Substantia nigra (tissue), 51 donors: ENCODE measurements at places on chromosomes 5 and 9.

DNA sequence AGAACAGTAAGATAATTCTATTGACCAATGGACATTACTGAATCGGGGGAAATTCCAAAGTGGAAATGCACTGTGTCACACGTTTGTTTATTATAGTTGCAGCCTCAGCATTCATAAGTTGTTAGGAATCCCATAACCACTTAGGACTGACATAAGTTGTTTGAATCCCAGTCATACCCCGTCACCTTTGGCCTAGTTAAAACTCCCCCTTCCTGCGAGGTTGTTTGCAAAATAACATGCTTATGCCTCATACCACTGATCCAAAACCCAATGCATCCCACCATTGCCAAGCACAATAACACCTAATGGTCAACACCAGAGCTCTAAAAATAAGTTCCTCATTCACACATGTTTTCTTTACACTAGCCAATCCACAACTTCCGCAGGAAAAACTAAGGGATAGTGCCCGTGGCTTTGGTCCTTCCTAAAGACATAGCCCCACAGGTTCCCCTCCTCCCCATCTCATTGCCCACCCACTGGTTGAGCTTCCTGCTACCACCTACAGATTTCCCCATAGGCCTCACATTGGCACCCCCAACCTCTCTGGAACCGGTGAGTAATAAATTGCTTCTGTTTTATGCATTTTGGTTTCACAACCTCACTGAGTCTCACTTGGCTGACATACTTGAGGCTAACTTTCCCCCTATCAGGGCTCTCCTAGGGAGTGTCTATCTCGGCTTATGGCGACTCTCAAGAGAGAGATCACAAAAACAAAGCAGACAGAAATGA lies 42.3 kb upstream of the MUSK start:
- no peak for DNase-seq

GRCh38 chr5:151196556-151197290 lies 27.2 kb downstream of the CCDC69 start:
- DNase-seq: no peak

GRCh38 chr9:132157347-132158116 lies 4.3 kb upstream of the NTNG2 start:
- no peak for DNase-seq

DNA sequence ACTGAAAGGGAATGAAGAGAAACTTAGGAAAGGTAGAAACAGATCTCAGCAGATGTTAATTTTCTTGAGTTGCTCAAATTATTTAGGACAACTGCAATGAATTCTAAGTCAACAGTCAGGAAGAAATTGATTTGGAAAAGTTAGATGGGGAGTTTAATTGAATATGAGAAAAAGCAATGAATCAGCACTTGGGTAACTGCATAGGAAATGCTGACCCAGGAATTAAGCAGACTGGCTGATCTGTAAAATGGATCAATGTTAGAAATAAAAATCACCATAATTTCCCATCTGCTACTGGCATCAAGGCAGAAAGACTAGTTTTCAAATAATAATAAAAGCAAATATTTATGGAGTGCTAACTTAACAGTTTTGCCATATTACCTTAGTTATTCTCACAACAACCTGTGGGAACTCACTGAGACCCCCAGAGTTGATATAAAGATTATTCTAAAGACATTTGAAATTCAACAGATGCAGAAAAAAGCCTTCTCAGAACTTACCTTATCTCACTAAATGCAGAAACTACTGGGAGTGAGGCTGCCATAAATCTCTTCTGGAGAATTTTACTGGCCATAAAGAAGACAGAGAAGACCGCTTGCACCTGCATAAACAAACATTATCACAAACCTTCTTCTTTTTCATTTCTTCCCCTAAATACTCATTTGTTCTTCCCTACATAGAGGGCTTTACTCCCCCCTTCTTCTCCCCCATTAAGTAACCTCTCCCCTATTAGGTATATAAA lies 22.8 kb upstream of the SLC12A2 start:
- no peak for DNase-seq

- DNase-seq: no peak
Observed at GRCh38 chr9:93523518-93524144, 52.8 kb upstream of the PHF2 start.

GRCh38 chr5:111774525-111774924 lies 17.5 kb upstream of the NREP start:
- DNase-seq: no peak

GRCh38 chr9:91948597-91949391 lies 1.2 kb downstream of the ROR2 start:
- DNase-seq: no peak

DNA sequence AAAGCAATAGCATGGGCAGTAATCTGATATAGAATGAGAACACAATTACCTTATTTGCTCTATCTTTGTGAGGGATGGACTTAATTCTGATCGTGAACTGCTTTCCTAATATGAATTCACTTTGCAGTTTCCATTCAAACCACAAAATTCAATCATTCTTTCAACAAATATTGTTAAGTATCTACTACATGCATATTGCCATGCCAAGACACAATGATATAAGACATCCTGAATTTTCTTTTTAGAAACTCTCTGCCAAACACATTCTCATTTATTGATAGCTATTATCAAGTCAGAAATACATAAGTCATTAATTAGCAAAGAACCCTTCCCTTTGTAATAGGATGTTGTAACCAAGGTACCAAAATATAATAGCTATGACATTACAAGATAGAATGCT lies 121.6 kb upstream of the TARS1 start:
- DNase-seq: no peak

DNA sequence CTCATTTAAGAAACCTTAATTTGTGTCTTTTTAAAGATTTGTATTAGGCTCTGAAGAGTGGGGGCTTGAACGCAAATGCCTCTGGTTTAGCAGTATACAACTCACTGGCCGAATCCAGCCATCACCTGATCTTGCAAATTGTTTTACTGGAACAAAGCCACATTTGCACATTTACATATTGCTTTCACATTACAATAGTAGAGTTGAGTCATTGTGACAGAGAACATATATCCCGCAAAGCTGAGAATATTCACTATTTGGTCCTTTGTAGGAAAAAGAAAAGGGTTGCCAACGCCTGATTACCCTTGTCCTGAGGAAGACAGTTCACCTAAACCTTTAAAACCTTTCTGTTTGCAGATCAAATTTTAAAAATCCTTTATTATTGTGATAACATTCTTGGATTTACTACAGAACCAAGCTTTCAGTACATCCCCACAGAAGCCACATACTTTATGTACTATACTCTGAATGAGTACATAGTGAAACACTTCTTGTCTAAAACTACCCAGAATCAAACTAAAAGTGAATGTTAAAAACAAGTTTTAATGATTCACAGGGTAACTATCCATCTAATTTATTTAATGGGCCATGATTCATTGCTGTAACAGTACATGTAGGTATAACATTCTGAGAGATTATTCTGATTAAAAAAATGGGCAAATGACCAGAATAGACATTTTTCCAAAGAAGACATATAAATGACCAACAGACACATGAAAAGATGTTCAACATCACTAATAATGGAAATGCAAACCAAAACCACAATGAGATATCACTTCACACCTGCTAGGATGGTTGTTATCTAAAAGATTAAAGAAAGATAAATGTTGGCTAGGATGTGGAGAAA lies 161.0 kb downstream of the SLC25A46 start:
- no peak for DNase-seq

DNA sequence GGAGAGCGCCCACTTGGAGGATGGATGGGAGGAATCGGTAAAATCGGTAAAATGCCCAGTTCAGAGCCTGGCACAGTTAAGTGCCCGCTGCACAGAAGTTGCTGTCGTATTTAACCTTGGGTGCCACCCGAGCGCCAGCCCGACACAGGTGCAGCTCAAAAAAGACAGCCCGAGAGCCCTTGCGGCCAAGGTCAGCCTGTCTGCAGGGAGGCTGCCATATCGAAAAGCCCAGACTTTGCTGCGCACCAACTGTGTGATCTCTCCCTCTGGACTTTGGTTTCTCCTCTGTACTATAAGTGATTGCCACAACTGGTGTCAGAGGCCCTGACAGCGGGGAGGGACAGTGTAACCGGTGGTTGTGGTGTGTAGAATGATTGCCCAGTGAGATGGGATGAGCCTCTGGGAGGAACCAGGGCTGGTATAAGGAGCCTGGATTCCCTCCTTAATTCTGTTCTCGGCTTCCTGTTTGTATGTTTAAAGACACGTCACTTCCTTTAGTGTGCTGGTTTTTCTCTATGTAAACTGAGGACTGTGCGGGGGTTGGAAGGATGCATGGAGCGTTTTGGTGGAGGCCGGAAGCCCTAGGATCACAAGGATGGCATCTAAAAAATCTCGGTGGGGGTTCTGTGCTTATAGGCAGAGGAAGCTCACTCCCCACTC lies 792 bp downstream of the NTMT1 start:
- DNase-seq: no peak

DNA sequence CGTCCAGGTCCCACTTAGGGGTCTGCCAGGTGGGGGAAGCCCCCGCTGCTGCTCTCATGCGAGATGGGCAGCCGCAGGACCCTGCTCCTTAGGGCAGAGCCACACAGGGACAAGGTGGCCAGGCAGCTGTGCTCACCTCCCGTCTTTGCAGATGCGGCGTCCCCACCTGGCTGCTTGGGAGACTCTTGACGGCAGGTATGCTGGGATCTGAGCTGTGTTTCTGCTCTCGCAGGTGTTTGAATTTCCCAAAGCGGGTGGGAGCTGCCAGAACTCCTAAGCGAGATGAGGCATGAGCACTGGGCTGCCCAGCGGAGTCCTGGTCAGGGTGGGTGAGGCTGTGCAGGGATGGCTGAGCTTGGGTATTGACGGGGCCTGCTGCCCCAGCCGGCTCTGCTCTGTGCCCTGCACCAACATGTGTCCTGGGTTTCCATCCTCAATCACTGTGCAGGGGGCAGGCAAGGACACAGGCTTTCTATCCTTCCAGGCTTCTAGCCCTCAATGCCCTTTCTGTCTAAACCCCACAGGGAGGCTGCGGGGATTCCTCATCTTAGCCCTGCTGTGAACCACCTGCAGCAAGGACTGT lies 151.4 kb downstream of the ICE1 start:
- no peak for DNase-seq

- no peak for DNase-seq
Observed at GRCh38 chr9:120369608-120370220, 210.3 kb downstream of the CDK5RAP2 start.

DNA sequence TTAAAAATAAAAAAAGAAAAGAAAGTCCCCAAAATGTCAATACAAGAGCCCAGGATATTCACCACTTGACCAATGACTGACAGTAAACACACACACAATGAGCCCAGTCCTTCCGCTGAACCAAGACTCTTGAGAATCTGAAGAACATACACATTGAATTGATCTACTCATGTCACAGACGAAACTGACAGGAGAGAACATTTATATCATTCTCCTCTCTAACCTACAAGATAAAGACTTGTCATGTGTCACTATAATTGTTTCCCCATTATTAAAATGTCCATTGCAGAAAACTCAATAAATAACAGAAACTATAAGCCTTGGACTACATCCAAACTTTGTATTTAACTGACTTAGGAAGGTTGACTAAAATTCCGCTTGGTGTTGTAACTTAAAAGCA lies 296.7 kb downstream of the EPB41L4A start:
- DNase-seq: no peak

DNA sequence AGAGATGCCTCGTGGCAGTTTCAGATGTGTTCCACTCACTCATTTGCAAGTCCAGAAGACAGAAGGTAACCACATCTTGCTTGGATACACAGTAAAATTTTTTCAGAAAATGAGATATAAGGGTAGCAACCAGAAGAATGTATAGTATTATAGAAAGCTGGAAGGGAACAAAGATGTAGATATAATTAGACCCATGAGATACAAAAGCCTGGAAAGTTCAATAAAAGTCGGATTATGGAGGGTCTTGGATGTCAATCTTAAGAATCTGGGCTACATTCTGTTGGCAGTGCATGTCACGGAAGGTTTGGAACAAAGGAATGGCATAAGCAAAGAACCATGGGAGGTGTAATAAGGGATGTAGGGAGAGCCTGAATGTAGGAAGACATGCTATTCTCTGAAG lies 5.1 kb upstream of the CEP78 start:
- DNase-seq: no peak

DNA sequence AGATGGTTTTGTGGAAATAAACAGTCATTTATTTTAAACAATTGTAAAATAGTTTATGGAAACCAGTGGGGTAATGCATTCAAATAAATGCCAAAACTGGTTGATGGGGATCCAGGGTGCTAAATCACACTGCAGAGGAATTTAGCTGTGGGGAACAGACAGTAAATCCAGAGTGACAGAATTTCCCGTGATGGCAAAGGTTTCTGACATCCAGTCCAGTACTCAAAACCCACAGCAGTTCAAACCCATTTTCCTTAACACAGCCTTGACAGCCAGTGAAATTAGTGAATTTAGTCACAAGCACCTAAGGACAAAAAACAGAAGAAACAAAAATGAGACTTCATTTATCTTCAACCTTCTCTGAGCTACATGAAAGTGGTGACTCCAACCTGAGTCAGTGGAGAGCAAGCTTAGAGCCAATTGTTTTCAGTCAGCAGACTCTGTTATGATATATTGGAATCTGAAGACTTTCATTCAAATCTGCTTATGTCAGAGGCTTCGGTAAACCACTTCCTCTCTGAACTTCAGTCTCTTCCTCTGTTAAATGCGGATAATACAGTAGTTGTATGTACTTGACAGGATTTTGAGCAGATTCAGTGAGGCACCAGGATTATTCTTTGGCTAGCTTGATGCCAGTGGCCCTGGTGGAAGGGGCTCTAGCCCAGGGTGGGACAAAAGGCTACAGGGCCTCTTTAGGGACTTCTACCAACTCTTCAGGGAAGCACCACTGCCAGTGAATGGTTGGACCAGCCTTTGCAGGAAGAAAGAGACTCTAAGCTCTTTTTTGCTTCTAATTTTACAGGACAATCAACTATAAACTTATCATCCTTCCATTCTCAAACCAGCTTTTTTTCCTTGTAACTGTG lies 185.3 kb downstream of the MAPKAP1 start:
- DNase-seq: no peak

- DNase-seq: no peak
Observed at GRCh38 chr9:28518439-28518838, 945.2 kb upstream of the C9orf72 start.

GRCh38 chr5:116671211-116671736 lies 96.7 kb upstream of the SEMA6A start:
- DNase-seq: no peak

- DNase-seq: no peak
Observed at GRCh38 chr5:82397741-82398320, 119.7 kb upstream of the RPS23 start.

DNA sequence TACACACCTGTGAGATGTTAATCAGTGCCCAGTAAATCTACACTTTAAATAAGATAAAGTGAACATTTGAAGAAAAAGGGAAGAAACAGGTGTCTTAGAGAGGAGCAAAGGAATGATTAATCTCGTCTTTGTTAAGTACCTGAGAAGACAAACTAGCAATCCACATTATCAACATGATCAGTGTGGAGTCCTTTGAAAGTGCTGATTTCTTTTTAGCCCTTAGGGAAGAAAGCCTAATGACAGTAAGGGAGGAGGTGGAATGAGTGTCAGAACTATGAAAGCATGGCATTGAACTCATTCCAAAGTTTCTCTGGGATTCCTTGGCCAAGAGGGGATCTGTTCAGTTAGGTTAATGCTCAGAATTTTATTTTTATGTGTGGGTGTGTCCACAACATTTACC lies 1109.0 kb upstream of the ACO1 start:
- DNase-seq: no peak

- DNase-seq: no peak
Observed at GRCh38 chr5:170444181-170444580, 55.0 kb upstream of the KCNMB1 start.
